ENCODE measurements at places on chromosomes 1 and 21.

- DNase-seq: no peak
Measured at GRCh38 chr1:14822493-14822892, 224.0 kb downstream of the KAZN start.

DNA sequence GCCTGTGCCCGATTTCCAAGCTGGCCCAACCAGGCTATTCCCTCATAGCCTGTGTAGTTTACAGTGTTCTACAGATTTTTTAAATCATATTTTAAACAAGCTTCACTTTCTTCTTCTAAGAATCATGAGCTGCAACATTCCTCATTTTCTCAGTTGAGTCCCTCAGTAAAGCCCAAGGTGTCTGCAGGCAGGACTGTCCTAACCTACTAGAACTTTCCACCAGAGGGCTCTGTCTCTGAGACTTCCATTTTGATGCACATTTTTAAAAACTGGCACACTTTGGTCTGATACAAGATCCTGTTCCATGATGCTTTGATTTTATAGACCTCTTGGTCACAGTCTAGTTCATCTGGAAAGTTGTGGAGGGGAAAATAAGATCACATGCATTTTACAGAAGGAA is 21.6 kb upstream of the SLAMF6 start:
- peak; percentile 27 for DNase-seq

DNA sequence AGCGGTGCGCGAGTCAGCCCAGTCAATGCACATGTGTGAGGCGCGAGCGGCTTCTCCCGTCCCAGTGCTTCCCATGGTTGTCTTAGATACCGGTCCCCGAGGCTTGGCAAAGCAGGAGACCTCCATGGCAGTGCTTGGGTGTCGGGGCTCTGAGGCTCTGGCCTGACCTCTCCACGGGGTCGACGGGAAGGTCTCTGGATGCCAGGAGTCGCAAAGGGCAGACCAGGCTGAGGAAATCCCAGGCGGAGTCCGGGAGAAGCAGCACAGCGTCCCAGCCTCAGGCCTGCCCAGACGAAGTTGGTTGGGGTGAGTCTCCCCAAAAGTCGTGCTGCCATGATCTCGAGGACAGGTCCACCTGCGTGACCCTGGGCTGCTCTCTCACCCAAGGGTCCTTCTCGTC is 3881.6 kb downstream of the SRGAP2C start:
- DNase-seq: no peak

DNA sequence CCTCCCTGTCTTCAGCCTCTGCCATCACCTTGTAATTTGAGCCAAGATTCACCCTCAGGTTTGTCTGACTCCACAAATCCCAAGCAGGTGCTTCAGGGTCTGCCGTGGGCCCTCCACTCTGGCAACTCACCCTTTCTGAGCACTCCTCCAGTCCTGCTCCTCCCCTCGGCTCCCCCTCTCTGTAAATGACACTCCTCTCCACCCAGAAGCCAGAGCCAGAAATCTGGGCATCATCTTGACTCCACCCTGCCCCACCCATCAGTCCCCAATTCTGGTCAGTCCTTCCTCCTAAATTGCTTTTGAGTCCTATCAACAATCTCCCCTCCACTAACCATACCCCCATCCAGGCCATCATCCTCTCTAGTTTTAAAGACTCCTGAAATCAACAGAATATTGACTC is 40.5 kb downstream of the RCSD1 start:
- no peak for DNase-seq

DNA sequence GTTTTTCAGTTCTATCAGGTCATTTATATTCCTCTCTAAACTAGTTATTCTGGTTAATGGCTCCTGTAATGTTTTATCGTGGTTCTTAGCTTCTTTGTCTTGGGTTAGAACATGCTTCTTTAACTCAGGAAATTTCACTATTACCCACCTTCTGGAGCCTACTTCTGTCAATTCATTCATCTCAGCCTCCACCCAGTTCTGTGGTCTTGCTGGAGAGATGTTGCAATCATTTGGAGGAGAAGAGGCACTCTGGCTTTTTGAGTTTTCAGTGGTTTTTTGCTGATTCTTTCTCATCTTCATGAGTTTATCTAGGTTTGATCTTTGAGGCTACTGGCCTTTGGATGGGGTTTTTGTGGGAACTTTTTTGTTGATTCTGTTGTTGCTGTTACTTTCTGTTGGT is 213.0 kb downstream of the BRINP2 start:
- no peak for DNase-seq

GRCh38 chr21:19197950-19198349 is 794.4 kb upstream of the TMPRSS15 start:
- no peak for DNase-seq

All from stimulated activated CD4-positive, alpha-beta T cell treated with anti-CD3 and anti-CD28 coated beads, Interleukin-4, amount 100 ng/mL, for 4 hours (primary cell).